ENCODE measurements at places on chromosomes 1 and 21.
A peak's percentile ranks its signal among the peaks of the same experiment; 100 is the strongest.

GRCh38 chr1:233448109-233448689, 120.7 kb downstream of the MAP3K21 start:
- no peak for DNase-seq

GRCh38 chr21:27298465-27298864, 331.6 kb upstream of the ADAMTS5 start:
- DNase-seq: no peak

DNA sequence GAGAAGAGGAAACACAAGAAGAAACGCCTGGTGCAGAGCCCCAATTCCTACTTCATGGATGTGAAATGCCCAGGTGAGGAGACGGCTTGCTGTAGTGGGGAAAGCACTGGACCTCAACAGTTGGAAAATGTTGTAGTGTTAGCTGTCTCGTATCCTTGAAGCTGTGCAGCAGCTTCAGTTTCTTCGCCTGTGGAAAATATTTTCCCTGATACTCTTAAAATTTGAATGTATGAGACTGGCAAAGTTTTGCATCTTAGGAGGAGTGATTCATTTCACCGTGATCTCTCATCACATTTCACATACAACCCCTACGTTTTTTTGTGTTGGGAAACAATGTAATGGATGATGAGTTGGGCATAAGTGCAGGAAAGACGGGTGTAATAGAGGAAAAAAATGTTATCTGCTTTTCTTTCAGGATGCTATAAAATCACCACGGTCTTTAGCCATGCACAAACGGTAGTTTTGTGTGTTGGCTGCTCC, 629 bp downstream of the RPS27 start:
- no peak for DNase-seq

- no peak for DNase-seq
Measured at GRCh38 chr1:55986003-55986402, 593.4 kb downstream of the PLPP3 start.

- no peak for DNase-seq
Measured at GRCh38 chr1:176541663-176542062, 78.7 kb downstream of the PAPPA2 start.

- no peak for DNase-seq
Measured at GRCh38 chr21:21111309-21111920, 113.2 kb downstream of the NCAM2 start.

DNA sequence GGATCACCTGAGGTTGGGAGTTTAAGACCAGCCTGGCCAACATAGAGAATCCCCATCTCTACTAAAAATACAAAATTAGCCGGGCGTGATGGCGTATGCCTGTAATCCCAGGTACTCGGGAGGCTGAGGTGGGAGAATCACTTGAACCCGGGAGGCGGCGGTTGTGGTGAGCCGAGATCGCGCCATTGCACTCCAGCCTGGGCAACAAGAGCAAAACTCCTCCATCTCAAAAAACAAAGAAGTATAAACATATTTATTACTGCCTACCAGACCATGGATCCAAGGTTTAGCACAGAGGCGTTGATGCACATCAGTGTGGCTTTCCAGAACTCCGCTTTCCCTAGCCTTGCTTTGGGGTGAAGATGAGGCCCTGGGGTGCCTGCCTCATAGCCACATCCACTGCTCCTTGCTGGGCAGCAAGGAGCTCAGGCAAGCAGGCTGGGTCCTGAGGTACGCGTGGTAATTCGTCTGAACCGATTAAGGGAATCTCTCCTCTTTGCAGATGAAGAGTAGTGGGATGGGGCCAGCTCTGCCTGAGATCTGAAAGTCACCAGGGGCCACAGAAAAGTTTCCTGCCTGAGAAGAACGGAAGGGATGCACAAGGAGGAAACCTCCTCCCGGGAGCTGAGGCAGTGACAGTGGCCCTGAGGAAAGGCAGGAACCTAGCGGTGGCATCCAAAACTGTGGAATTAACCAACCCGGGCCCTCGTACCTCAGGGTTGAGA, 52.3 kb upstream of the LBR start:
- DNase-seq: no peak

DNA sequence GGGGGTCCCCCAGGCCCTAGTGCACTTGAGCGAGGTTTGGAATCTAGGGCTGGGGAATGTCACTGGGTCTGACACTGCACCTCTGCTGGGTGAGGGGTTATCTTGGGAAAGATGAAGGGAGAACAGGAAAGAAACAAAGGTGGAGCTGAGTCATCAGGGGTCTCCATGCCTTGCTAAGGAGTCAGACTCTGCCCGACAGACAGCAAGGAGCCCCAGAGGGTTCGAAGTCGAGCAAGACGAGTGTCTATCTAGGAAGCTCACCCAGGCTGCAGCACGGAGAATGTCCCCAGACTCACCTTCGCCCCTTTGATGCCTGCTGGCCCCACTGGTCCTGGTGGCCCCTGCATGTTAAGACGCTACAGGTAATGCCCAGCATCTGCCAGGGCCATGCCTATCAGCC, 18.0 kb downstream of the COL16A1 start:
- DNase-seq: no peak

DNA sequence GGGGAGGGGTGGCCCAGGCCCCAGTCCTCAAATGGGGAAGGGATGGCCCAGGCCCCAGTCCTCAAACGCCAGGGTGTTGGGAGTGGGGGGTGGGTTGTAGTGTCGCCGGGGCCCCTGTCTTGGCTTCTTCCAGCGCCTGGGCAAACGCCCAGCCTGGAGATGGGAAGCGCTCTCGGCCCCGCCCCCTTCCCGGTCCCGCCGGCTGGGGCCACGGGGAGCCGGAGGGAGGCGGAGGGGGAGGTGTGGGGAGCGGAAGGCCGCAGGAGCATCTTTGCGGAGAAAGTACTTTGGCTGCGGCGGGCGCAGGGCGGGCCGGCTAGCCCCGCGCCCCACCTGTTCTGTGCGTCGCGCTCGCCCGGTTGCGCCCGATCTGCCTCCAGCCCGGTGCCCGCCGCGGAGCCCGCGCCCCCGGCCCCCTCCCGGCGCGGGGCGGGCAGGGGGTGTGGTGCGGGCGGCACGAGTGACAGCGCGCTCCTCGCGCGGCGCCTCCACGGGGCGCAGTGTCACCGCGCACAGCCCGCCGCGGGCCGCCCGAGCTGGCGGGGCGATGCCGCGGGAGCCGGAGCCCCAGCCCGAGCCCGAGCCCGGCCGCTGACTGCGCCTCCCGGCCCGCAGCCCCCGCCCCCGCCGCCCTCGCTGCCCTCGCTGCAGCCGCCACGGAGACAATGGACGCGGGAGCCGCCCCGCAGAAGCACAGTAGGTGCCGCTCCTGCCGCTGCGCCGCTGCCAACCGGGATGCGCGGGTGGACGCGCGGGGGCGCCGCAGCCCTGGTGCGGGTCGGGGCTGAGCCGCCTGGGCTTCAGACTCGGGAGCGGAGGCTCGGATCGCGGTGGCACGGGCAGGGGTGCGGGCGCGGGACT, 31.1 kb upstream of the PEX10 start:
- DNase-seq: peak; percentile 25

All from EL (cell line).